ENCODE measurements at places on chromosomes 2 and 18. TPM values are rescaled to one million over a fixed set of nuclear protein-coding genes. Genes with fewer than 3 reads are reported as not detected.

DNA sequence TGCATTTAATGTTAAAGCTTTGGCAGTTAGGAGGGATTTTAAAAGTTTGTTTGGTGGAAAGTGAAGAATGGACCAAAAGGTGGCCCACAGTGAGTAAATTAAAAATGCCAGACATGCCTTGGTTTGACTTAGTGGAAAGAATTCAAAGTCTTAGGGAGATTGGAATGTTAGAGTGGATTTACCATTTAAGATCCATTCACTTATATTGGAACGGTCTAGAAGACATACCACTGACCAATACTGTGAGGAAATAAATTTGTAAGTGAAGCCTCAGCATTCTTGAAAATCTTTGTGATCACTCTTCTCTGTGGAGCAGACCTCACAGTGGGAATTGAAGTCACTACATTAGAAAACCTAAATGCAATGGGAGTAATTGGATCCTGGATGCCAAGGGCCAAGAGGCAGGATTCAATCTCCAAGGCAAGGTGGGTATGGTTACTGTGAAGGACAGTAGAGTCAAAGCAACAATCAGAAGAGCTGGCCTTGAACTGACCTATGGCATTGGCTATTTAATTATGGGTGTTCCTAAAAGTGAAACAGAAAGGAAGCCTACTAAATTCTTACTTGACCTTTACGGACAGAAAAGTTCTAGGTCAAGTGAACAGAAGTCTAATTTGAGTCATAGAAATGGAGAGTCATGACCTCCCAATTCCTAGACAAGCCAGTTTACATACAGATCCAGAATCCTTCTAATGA lies 40.2 kb upstream of the VRK2 start:
- DNase-seq = no peak

GRCh38 chr18:44411262-44411905 lies 269.3 kb upstream of the SETBP1 start:
- no peak for DNase-seq

DNA sequence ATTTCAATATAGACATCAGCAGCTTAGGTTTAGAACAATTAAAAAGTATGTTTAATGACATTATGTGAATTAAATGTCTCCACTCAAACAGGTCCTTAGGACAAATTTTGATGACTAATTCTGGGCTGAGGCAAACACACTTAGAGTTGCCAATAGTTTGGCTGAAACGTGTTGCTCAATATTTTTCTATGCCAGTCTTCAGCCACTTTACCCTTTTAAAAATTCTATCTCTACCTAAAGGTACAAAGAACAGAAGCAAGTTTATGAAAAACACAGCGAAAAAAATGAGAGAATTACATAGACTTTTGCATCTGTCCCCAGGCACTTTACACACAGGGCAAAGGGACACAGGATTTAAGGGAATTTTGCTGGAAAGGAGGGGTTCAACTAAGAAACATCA lies 4.5 kb downstream of the IDH1 start:
- DNase-seq = no peak

- DNase-seq = no peak
Measured at GRCh38 chr18:61743775-61744531, 148.9 kb downstream of the RNF152 start.

DNA sequence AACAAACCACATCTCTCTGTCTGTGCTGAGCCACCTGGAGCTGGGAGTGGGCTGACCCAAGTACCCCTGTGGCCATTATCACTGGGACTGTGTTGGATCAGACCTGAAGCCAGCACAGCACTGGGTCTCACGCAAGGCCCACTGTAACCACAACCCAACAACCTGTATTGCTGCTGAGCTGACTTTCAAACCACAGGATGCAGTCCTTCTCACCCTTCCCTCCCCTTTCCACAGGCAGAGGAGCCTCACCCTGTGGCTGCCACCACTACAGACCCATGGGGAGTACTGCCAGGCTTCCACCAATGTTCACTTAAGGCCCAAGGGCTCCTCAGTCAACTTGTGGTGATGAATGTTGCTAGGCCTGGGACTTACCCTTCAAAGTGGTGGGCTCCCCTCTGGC lies 135.7 kb downstream of the DIS3L2 start:
- DNase-seq = no peak

DNA sequence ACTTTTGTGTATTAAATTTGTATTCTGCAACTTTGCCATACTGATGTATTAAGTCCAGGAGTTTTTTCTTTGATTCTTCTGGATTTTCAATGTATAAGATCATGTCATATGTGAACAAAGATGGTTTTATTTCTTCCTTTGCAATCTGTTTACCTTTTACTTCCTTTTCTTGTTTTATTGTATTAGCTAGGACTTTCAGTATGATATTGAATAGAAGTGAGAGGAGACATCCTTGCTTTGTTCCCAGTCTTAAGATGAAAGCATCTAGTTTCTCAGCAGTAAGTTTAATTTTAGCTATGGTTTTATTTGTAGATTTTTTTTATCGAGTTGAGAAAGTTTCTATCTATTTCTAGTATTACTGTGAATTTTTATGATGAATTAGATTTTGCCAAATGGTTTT lies 25.5 kb downstream of the VRK2 start:
- DNase-seq = no peak

DNA sequence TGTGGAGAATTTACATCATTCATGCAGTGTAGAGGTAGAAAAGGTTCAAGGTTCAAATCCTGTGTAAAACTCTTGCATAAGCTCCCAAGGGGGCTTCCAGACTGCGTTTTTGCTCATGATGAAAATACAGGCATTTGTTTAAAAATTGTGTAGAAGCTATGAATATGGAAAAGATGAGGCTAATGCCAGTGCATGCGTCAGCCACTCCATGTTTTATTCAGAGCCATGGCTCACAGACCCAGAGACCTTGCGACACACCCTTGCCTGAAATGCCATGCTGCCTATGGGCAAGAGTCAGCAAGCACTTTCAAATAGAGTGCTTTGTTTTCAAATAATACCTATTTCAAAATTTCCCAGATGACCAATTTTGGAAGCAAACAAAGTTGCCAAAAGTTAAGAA lies 262.3 kb downstream of the TRIB2 start:
- DNase-seq = no peak

DNA sequence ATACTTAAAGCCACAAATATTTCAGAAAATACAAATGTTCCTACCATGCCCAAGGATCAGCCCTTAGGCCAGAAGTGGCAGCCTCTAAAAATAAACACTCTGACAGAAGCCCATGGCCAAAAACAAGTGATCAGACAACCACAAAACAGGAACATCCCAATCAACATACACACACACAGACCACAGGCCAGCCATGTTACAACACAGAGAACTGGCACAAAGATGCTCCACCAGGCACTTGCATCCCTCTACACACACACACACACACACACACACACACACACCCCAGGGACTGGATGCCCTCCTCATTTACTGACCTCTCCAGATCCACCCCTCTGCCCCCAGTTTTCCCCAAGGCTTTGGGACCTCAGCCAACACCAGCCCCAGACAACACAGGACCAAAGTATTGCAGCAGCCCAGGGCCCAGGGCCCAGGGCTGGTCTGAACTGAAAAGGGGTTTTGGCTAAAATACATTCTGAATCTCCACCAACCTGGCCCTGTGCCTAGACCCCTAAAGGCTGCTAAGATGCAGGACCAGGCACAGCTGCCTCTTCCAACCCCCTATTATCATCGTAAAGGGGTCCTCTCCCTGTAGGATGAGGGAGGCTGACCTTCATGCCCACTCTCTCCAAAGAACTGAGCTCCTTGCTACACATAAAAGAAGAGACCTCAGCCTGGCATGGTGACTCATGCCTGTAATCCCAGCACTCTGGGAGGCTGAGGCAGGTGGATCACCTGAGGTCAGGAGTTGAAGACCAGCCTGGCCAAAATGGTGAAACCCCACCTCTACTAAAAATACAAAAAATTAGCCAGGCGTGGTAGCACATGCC lies 151.4 kb downstream of the TNS1 start:
- no peak for DNase-seq

DNA sequence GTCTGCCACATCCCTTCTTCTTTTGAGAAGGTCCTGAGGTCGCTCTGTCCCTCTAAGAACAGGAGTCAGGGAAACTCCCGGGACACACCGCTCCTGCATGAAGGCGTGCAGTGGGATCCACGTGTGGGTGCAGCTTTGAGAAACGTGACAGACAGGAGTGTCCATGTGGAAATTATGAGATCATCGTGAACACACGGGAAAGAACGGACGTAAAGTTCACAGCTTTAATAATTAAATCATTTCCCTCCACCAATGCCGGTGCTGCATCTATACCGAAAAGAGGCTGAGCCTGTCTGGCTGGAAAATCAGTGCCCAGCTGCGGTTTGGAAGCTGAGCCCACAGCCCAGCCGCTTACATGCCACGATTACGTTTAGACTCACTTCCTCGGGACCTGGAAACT lies 372.4 kb upstream of the SALL3 start:
- DNase-seq = no peak

- no peak for DNase-seq
Measured at GRCh38 chr18:9337873-9338272, 3.3 kb downstream of the TWSG1 start.

- DNase-seq = no peak
Measured at GRCh38 chr2:189037518-189037917, 63.3 kb downstream of the COL3A1 start.

DNA sequence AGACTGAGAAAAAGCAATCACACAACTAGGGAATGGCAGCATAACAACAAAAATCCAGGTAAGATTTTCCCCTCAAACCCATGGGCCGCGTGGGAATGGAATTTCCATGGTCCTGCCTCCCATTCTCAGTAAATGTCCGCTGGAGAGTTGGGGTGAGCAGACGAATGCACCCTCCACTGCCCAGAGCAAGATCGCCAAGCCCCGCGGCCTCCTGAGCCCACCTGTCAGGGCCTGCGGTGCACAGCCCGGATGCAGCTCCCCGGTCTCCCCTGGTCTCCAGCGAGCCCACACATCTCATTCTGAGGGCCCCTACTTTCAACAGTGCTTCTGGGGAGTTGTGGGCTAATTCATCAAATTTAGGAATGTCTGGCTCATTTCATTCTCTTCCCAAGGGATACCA lies 327.4 kb upstream of the HS6ST1 start:
- no peak for DNase-seq

DNA sequence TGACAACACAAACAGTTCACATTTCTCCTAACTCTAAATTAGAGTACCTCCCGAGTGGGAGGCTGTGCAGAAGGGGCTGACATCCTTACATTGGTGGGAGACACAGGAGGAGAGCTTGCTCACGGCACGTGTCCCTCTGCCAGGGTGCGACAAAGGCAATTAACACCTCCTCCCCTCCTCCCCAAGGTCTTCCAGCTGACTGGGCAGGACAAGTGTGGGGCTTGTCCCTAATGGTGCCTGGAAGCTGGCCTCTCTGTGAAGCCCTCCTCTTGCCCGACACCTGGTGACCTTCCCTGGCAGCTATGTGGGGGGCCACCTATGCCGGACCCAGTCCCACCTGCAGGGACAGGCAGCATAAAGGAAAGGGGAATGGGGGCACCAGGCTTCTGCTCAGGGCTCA lies 57.0 kb downstream of the FAM168B start:
- no peak for DNase-seq

DNA sequence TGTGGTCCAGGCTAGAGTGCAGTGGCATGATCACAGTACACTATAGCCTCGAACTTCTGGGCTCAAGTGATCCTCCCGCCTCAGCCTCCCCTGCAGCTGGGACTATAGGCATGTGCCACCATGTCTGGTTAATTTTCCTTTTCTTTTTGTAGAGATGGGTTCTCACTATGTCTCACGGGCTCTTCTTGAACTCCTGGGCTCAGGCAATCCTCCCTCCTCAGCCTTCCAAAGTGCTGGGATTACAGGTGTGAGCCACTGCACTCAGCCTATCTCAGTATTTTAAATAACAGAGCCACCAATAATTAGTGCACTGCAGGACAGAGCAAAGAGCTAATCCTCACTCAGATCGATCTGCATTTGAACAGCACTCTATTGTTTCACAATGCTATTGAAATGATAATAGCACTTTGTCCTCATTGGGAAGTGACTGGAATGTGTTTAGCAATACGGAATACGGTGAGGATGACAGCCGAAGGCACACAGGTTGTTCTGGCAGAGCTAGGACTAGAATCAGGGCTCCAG lies 335.9 kb downstream of the DLGAP1 start:
- DNase-seq = no peak

DNA sequence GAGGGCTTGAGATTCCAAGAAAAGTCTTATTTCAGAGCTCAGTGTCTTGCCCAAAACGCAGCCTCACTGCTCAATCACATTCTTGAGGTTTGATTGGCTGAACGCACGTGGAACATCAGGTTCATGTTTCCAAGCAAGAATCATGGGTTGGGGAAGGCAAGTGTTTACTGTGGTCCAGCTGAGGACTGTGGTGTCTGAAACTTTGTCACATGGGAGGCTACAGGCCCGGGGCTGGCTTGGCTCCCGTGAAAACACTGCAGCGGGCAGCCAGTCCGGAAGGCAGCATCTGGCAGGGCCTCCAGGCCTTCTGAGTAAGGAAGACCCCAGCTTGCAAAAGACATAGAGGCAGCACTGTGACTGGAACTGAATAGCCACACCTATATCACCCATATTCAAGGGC lies 84.7 kb downstream of the POLR1A start:
- DNase-seq = no peak

- DNase-seq = no peak
Measured at GRCh38 chr2:71544919-71545571, 91.7 kb downstream of the DYSF start.

GRCh38 chr2:29063056-29063455 lies 11.3 kb downstream of the PCARE start:
- no peak for DNase-seq

- no peak for DNase-seq
Measured at GRCh38 chr2:16653799-16654198, 11.8 kb downstream of the CYRIA start.

TDRD15 gene
- total RNA-seq = not detected

ANKRD30BL gene
- total RNA-seq = 0.29 TPM

SPDYA gene
- total RNA-seq = 0.85 TPM

CHST10 gene
- total RNA-seq = 13.4 TPM

CFC1B gene
- not detected for total RNA-seq

LRP1B gene
- total RNA-seq = not detected

ABCB11 gene
- total RNA-seq = not detected

C2orf81 gene
- 5.1 TPM for total RNA-seq

CIB4 gene
- total RNA-seq = not detected

FNDC4 gene
- total RNA-seq = not detected

Data from activated naive CD8-positive, alpha-beta T cell treated with anti-CD3 and anti-CD28 coated beads for 36 hours (primary cell).